Caco-2 (cell line): ENCODE measurements at places on chromosomes 16 and 17.

- H3K36me3 ChIP-seq = no peaks in the 10 kb centered on the region
- H3K27ac ChIP-seq = no peak overlapping the region
- H3K4me3 ChIP-seq = no peak overlapping the region
- DNase-seq = no peak
- H3K4me1 ChIP-seq = no peaks in the 10 kb centered on the region
Measured at GRCh38 chr17:65498816-65499215, 62.6 kb downstream of the AXIN2 start.

DNA sequence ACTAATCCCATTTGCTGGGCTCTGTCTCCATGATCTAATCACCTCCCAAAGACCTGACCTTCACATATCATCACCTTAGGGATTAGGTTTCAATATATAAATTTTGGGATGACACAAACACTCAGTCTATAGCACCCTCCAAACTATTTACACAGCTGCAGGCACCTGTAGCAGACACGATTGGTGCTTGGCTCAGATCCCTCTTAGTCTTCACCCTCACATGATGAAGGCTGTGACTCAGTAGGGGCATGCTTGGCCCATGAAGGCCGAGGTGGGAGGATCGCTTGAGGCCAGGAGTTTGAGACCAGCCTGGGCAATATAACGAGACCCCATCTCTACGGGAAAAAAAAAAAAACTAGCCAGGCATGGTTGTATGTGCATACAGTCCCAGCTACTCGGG lies 73.5 kb downstream of the HS3ST2 start:
- DNase-seq = no peak
- H3K4me3 ChIP-seq = no peak overlapping the region
- H3K36me3 ChIP-seq = no peaks in the 10 kb centered on the region
- no peak overlapping the region for H3K27ac ChIP-seq
- H3K4me1 ChIP-seq = no peaks in the 10 kb centered on the region
- H3K27me3 ChIP-seq = no peaks in the 10 kb centered on the region

GRCh38 chr16:67150833-67151396 lies at the start of gene B3GNT9:
B3GNT9 (minus strand) TSS chr16:67150998; CDS start chr16:67150485, 513 bp downstream.
- DNase-seq = peak; percentile 76
- H3K27me3 ChIP-seq = no peaks in the 10 kb centered on the region
- H3K36me3 ChIP-seq = peaks cover 2% of the 10 kb centered on the region; the same call in 1 of the 2 replicates
- peak within 1 kb of the TSS; percentile 85 for H3K27ac ChIP-seq

DNA sequence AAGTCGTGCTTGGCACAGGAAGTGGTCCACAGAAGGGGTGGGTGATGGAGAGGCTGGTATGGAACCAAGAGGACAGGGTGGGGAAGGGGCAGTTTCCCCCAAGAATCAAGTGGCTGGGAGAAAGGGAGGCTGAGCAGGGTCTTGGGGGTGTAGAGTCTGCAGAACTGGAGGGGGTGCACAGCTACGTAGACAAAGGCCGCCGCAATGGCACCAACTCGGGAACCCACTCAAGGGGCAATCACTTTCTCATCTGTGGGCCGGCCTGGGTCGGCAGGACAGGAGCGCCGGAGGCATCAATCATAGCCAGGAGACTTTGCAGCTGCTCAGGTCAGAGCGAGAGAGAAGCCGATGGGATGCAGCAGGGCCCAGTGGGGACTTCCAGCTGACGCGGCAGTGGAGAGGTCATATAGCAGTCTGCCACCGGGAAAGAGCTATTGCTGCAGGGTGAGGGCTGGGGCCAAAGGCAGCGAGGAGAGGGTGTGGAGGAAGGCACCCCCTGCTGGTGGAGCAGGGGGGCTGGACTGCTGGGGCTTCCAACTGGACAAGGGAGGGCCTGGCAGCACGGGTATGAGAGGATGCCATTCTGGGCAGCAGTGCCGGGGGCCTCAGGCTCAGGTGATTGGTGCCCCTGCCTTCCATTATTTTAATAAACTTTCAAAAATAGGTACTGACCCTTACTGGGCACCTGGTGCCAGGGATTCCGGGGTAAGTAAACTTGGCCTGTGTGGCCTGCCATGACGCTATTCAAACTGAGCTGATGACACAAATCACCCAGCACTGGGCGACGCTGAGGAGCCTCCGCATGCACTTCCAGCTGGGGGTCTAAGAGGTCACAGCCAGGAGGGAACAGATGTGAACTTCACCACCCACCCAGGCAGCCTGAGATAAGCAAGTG lies 52.5 kb upstream of the MTSS2 start:
- no peak for DNase-seq
- H3K27ac ChIP-seq = peak overlapping the region; percentile 54
- H3K4me3 ChIP-seq = no peak overlapping the region
- no peaks in the 10 kb centered on the region for H3K4me1 ChIP-seq
- no peaks in the 10 kb centered on the region; the same call in 1 of the 2 replicates for H3K36me3 ChIP-seq

GRCh38 chr16:74954763-74955162 lies 30.2 kb downstream of the WDR59 start:
- H3K27me3 ChIP-seq = no peaks in the 10 kb centered on the region
- H3K36me3 ChIP-seq = peaks cover 7% of the 10 kb centered on the region
- no peaks in the 10 kb centered on the region for H3K4me1 ChIP-seq
- H3K4me3 ChIP-seq = no peak overlapping the region

DNA sequence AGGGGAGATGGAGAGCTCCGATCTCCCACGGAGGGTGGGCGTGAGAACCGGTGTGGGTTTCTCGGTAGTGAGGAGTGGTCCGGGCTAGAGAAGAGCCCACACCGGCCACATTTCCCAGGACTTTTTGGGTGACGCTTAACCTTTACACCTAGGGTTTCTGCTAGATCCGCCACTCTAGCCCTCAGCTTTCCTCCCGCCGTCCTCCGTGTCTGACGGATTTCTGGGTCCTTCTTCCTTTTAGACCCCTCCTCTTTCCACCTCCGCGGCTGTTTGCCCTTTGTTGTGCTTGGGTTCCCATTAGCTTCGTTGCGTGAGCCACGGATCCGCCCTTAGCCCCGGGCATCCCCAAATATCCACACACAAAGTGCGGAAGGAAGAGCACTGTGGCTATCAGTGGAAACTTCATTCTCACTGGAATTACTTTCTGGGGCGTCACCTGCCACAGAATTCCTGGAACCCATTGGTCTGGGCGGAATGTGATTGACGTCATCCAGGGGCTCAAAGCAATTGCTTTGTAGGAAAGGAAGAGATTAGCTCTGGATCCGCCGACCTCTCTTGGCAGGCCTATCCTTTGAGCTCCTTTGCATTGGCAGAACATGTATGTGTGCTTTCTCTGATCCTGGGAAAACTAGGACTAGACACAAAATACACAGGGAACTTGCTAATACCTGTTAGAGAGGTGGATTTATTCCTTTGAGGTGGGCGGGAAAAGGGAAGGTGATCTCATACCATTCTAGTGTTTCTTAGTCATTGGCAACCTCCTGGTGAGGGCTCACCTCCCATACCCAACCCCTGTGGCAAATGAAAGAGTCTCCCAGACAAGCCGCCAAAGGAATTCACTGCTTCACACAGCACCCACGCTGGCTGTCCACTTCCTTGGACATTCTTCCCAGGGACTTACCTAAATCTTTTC lies 654 bp downstream of the TNFAIP1 start:
- H3K36me3 ChIP-seq = peaks cover 8% of the 10 kb centered on the region
- peaks cover 27% of the 10 kb centered on the region for H3K4me1 ChIP-seq
- peak overlapping the region; percentile 98 for H3K27ac ChIP-seq
- H3K27me3 ChIP-seq = no peaks in the 10 kb centered on the region
- DNase-seq = peak; percentile 97
- H3K4me3 ChIP-seq = peak overlapping the region; percentile 74
